ENCODE measurements at places on chromosomes 5 and 9.

GRCh38 chr9:13805546-13805945 is 508.4 kb downstream of the NFIB start:
- no peak for DNase-seq

GRCh38 chr5:3345195-3345594 is 250.4 kb upstream of the IRX1 start:
- DNase-seq, result no peak

DNA sequence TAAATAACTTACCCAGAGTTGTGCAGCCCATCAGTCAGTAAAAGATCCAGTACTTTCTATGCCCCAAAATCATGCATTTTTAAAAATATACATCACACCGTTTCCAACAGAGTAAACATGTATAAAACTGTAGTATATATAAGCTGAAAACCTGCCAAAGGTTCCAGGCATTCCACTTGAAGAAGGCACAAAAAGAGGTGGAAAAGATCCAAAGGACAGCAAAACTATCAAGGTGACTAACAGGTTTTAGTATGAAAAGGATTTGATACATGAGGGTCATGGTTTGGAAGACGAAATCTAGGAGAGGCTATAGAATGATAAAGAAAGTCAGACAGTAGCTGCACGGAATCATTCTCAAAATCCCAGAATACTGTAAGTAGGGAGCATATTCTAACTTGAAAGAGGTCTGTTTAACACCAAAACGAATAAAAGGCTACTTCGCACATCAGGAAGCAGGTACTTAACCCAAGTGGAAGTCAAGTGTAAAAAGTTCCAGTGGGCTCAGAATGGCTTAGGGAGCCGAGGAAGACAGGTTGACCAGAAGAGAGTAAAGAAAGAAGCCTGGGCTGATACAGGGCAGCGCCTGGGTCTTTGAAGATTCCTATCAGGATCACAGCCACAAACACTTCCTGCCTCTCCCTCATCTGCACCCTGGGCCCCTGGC is 207.2 kb downstream of the ADAMTS12 start:
- no peak for DNase-seq

GRCh38 chr9:33025572-33026342 is 684 bp downstream of the DNAJA1 start:
- peak; percentile 74 for DNase-seq

DNA sequence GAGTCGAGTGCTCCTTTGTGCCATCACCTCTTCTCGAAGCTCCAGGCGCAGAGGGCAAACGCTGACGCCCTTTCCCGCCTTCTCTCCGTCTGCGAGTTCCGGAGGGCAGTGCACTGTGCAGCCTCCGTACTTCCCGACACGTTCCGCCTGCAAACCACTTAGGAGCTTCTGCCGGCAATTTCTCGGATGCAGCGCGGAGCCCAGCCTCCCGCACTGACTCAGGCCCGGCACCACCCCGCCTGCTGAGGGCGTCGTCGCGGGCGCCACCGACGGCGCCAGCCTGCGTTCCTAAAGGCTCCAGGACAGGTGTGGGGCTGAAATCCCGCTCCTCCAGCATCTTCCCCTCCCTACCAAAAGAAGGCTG is 9.3 kb upstream of the TRIM36 start:
- no peak for DNase-seq

GRCh38 chr9:129485145-129485774 is 135.6 kb downstream of the C9orf50 start:
- DNase-seq, result no peak

- no peak for DNase-seq
Measured at GRCh38 chr9:13149454-13149853, 130.0 kb downstream of the MPDZ start.

- no peak for DNase-seq
Measured at GRCh38 chr5:173806270-173807035, 81.7 kb upstream of the CPEB4 start.

DNA sequence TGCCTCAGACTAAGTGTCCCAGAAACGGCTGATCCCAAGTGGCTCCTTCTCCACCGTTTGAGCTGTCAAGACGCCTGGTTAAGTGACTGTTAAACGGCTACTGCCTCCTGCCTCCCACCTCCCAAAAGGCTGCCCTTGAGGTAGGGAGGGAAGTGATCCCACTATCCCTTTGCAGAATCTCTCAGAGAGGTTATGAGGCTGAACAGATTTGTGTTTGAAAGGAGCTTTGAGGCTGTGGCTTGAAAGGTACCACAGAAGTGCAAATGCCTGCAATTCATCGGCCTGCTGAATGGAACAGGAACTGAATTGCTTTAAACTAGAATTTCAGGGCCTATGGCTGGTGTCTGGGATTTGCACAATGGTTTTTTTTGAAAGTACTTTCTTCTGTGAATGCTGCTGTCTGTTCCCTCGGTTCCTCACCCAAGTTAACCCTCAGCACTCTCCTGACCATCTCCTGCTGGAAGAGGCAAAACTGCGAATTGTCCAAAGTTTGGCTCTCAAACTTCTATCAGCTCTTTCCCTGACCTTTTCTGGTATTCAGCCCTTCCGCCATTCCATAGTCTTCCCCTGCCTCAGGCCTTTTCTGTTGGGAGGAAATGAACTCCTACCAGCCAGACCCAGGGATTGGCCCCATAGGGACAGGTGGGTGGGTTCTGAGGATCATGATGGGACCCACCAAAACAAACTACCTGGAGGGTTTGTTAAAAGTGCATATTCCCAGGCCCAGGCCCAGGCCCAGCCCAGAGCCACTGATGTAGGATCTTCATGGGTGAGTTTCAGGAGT is 453.3 kb downstream of the KDM4C start:
- DNase-seq, result no peak

DNA sequence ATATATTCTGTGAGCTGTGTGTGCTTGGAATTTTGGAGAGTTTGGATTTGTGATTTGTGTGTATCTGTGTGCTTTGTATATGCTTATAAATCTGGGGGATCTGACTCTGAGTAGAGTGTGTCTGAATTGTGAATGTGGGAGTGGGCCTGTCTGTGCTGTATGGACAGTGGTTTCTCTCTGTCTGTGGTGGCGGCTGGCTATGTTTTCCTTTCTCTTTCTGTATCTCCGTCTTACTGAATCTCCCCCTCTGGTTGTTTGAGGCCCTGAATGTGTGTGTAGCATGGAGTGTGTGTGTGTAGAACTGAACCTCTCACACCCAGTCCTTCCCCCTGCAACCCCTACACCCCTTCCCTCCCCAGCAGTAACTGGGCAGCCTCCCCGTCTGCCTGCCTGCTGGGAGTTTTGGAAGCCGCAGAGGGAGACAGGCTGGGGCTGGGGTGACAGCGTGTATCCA is 4.7 kb downstream of the CXXC5 start:
- no peak for DNase-seq

GRCh38 chr5:54087436-54087835 is 222.9 kb downstream of the ARL15 start:
- DNase-seq, result no peak

DNA sequence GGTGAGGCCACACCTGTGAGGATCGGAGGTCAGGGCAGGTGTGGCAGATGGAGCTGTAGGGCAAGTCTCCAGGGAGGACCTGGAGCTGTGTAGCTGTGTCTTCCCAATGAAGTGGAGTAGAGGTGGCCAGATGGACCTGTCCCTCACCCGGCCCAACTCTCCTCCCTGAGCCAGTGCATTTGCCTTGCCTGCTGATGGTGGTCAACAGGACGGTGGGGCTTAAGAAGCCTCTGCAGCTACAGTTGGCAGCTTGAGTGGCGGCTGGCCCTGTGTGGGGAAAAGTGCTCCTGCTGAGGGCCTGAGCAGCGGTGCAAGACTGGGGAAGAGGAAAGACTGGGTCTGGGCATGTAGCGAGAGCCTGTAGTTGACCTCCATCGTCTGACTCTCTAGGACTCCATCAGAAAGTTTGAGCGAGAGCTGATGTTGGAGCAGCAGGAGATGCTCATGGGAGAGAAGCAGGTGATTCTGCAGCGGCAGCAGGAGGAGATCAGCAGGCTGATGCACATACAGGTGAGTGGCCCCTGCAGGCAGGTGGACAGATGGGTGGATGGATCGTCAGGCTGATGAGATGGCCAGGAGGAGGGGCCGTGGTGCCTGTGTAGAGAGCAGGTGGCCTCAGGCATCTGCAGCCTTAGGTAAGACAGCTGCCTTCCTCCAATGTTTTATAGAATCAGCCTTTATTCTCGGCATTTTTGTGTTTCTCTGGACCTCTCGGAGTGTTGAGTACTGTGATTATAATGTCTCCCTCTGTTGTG is 24.9 kb downstream of the PITX1 start:
- no peak for DNase-seq

- no peak for DNase-seq
Measured at GRCh38 chr5:32259033-32259432, 53.7 kb downstream of the MTMR12 start.

GRCh38 chr9:134403682-134404301 is 77.5 kb downstream of the RXRA start:
- no peak for DNase-seq

DNA sequence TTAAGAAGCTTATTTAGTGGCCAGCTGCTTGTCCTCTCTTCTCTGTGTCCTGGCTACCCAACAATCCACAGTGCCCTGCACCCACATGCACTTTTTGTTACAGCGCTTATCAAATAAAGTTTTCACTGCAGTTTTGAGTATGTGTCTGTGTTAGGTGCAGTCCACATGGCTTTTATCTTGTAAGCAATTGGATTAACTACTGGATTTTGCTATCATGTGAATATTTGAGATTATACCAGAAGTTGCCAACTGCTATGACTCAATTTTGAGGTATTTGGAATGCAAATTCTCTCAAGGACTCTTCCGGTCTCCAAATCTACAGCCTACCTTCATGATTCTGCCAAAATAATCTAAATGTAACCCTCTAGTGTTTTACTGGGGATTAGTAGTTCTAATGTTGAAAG is 690.2 kb downstream of the NR2F1-AS1 start:
- DNase-seq, result no peak

DNA sequence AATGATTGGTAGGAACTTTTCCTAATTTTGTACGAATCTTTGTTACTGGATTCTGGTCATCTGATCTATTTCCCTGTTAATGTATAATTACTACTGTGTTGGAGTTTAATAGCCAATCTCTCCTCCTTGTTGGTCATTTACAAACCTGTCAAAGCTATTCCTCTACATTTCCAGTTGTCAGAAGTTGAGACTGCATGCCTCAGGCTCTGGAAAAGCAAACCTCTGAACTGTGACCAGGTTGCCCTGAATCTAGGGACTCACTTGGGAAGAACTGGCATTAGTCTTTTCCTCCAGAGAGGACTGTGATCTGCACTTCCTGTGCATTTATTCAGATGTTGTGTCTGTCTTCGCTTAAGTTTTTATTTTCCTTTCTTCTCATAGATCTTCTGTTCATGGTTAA is 16.1 kb downstream of the PDLIM4 start:
- no peak for DNase-seq

- no peak for DNase-seq
Measured at GRCh38 chr5:142167458-142167857, 58.9 kb downstream of the NDFIP1 start.

- DNase-seq, result peak; percentile 83
Measured at GRCh38 chr9:38047301-38048251, 21.5 kb downstream of the SHB start.

GRCh38 chr9:69431777-69432176 is 106.8 kb downstream of the ENTREP1 start:
- DNase-seq, result no peak

- no peak for DNase-seq
Measured at GRCh38 chr5:172106511-172107356, 81.3 kb downstream of the STK10 start.

Measured in NCI-H2029 treated with DMSO at 0.1 percent for 48 hours (cell line).